ENCODE measurements at places on chromosomes 12 and 14. TPM values are rescaled to one million over a fixed set of nuclear protein-coding genes. Genes with fewer than 3 reads are reported as not detected.

Gene GNPNAT1
- polyA plus RNA-seq, result 27.4 TPM

Gene LYZ
- 21.5 TPM for polyA plus RNA-seq

Gene FOXG1
- polyA plus RNA-seq, result 0.04 TPM

Gene TBX3
- polyA plus RNA-seq, result 74.4 TPM

Gene EIF2S3B
- 1.3 TPM for polyA plus RNA-seq

Gene PLEKHG7
- 1.3 TPM for polyA plus RNA-seq

Gene CD9
- polyA plus RNA-seq, result 181 TPM

Gene CCDC197
- polyA plus RNA-seq, result not detected

Gene IL31
- not detected for polyA plus RNA-seq

Gene CLEC4C
- not detected for polyA plus RNA-seq

Gene ARHGDIB
- 50.4 TPM for polyA plus RNA-seq

Gene GRIN2B
- polyA plus RNA-seq, result 1.1 TPM

Gene FBRSL1
- polyA plus RNA-seq, result 82.2 TPM

Gene TAS2R9
- polyA plus RNA-seq, result not detected

Gene KRT85
- not detected for polyA plus RNA-seq

Gene CLEC7A
- polyA plus RNA-seq, result 2.1 TPM

Gene FAM181A
- polyA plus RNA-seq, result not detected

Gene RHOF
- polyA plus RNA-seq, result 12.3 TPM

Gene ADAMTS20
- polyA plus RNA-seq, result 0.74 TPM

Gene RPS6KA5
- polyA plus RNA-seq, result 7.7 TPM

Gene CMTM5
- polyA plus RNA-seq, result 3.1 TPM

Gene WNT1
- not detected for polyA plus RNA-seq

Gene NTF3
- 4.5 TPM for polyA plus RNA-seq

Gene PPP1R36
- polyA plus RNA-seq, result 1.6 TPM

Gene PPM1H
- polyA plus RNA-seq, result 27.7 TPM

Gene SDS
- polyA plus RNA-seq, result 0.19 TPM

Gene PAPLN
- 19.6 TPM for polyA plus RNA-seq

Gene OTX2
- not detected for polyA plus RNA-seq

Gene SMCO3
- 2.3 TPM for polyA plus RNA-seq

Gene STX2
- 28.0 TPM for polyA plus RNA-seq

Gene PPP1R1A
- polyA plus RNA-seq, result 61.5 TPM

Gene PRH2
- 0.40 TPM for polyA plus RNA-seq

Gene CD4
- polyA plus RNA-seq, result 32.1 TPM

Gene NKX2-1
- not detected for polyA plus RNA-seq

Gene PTPRR
- 0.59 TPM for polyA plus RNA-seq

Gene RPL10L
- not detected for polyA plus RNA-seq

Gene RNU6-7
- not detected for polyA plus RNA-seq

Gene CSRNP2
- 35.3 TPM for polyA plus RNA-seq

Gene KRT72
- polyA plus RNA-seq, result not detected

Gene AQP6
- 23.3 TPM for polyA plus RNA-seq

Gene USP5
- 60.3 TPM for polyA plus RNA-seq

Gene PIWIL1
- 0.13 TPM for polyA plus RNA-seq

Gene TAS2R13
- 0.10 TPM for polyA plus RNA-seq

Gene AMDHD1
- polyA plus RNA-seq, result 1.7 TPM
